Smooth muscle cell of the brain vasculature (primary cell): ENCODE measurements at places on chromosomes 3 and 15.

GRCh38 chr3:90015688-90016356, 908.4 kb downstream of the EPHA3 start:
- peak; percentile 98 for DNase-seq

DNA sequence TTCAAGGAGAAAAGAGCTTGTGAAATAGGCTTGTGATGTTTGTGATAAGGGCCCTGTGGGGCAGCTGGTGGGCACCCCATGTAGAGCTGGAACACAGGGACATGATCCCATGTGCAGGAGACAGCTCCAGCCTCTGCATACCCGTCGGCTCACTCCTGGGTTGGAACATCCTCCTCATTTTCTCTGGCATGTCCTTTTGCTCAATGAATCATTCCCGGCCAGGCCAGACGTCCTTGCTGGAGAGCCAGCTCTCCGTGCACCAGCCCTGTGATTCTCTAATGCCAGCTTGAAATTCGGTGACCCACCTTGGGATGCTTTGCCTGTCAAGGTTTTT, 77.3 kb downstream of the SMAD3 start:
- DNase-seq: no peak

DNA sequence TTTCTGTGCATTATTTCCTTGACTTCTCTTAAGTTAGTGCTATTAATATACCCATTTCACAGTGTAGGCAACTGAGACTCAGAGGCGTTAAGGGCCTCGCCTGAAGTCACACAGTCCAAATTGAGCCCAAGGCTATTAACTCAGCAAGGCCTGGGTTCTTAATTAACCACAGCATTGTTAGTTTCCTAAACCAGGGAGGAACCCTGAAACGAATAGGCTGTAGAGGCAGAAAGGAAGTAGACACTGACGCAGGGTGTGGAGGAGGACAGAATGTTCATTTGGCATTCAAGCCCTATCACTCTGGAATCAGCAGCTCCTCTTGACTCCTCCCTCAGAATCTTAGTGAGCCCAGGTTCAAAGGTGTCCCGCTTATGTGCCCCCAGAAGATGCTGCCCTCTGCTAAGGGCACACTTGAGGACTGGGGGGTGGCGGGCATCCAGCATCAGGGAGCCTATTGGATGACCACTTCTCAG, 13.9 kb downstream of the ARHGEF3 start:
- no peak for DNase-seq

DNA sequence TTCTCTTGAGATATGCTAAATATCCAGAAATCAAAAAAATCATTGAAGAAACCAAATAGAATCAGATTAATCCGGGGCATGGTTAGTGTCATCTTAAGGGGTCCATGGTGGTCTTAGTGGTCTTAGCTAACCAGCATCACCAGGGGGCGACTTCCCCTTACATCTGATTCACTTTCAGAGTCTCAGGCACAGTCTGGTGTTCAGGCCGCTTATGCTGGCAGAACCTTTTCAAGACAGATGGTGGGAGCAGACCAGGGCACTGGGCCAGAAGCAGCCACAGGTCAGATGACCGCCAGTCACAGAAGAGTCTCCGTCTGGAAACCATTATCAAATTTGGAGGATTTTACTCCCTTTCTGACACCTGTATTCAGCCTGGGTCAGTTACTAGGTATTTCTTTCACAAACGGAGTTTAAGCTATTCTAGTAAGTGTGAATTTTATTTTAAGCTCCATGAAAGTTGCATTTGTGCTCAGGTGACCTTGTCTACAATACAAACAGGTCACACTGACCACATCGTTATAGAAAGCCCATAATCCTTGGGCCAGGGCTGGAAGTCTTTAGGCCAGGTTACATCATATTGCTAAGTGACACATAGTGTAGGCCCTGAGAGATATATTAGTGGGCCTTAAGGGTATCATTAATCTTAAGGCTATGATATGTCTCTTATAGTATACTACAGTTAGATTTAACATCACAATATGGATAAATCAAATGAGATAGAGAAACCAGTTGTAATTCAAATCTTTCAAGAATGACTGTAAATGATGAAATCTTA, 365.5 kb downstream of the GBE1 start:
- DNase-seq: no peak

DNA sequence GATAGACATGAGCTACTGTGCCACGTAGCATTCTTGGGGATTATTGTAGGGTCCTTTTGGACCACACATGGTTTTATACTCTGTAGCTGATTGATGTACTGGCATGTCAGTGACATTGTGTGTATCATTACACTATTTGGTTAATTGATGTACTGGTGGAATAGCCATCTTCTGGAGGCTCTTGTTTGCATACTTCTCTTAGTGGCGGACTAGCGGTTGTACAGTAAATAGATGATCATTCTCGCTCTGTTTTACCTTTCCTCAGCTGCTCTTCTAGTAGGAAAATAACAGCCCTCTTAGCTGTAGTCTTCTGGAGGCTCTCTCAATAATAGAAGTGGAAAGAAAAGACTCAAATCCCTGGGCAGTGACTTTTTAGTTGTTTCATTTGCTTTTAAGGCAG, 24.8 kb downstream of the IGF1R start:
- DNase-seq: no peak

DNA sequence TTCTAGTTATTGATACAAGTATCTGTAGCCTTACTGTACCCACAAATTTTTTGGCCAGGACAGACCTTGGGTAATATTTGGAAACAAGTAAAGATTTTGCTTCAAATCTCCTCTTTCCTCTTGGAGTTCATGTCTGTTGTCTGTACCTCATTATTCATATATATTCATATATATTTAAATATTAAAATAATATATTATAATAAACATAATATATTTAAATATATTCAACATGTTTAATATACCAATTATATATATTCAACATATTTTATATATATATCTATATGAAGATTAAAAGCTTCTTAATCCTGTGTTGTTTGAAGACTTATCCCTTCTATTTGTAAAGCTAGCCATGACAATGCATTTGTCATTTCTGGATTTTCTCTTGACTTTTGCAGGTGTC, 38.1 kb downstream of the ZIC1 start:
- DNase-seq: no peak

- no peak for DNase-seq
Observed at GRCh38 chr3:111861391-111861790, 2.3 kb downstream of the PHLDB2 start.

- DNase-seq: no peak
Observed at GRCh38 chr15:43489191-43489590, 3.8 kb downstream of the TP53BP1 start.

DNA sequence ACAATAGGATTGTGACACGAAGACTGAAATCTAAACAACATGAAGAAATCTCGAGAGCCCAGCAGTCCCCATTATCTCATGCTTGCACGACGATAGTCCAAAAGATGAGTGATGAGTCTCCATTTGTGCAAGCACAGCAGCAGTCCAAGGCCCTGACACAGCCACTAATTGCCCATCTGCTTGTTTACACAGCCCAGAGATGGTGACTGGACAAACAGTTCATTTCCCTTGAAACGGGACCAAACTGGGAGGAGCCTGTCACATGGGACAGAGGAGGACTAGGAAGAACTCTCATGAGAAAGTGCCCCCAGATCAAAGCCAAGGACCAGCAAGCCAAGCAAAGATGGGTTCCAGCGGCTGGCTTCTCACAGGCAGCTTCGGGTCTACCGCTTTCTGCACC, 121.0 kb downstream of the GREM1 start:
- no peak for DNase-seq

DNA sequence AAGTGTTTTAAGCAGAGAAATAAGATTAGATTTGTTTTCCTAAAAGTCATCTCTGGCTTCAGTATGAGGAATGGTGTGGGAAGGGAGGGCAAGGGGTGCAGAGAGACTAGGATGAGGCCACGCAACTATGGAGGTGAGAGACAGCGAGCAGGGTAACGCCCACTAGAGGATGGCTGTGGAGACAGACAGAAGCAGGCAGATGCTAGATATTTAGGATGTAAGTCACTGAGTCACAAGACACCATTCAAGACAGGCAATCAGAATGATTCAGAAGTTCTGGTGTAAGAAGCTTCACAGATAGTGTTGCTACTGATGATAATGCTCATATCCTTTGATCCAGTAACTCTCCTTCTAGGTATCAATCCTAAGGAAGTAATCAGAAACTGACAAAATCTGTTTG, 19.1 kb downstream of the HSPBAP1 start:
- DNase-seq: no peak

GRCh38 chr15:93459396-93459795, 370.4 kb upstream of the RGMA start:
- DNase-seq: no peak

GRCh38 chr3:52221563-52222318, 3.7 kb downstream of the TLR9 start:
- DNase-seq: no peak

DNA sequence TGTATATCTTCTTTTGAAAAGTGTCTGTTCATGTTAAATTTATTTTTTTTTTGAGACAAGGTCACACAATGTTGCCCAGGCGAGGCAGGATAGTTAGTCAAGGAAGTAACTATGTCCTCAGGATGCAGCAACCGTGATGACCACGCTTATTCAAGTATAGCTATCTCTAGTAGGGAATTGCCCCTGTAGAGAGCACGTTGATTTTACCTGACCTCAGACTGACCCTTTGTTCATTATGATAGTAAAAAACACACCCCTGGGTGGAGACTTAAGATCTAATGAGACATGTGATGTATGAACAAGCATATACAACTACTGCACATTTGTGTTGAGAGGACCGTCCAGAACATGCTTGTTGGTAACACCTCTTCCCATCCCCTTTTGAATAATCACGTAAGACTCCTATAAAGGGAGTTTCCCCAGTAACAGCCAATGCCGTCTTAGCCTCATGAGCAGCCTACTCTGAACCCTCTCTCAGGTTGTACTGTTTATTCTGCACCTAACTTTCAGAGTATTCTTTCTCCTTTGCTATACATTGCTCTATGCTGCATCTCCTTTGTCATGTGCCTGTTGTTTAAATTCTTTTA, 32.9 kb downstream of the ZNF621 start:
- DNase-seq: no peak

GRCh38 chr15:47407692-47408091, 309.6 kb upstream of the SEMA6D start:
- DNase-seq: no peak

- DNase-seq: no peak
Observed at GRCh38 chr15:91904942-91905341, 51.4 kb downstream of the SLCO3A1 start.

DNA sequence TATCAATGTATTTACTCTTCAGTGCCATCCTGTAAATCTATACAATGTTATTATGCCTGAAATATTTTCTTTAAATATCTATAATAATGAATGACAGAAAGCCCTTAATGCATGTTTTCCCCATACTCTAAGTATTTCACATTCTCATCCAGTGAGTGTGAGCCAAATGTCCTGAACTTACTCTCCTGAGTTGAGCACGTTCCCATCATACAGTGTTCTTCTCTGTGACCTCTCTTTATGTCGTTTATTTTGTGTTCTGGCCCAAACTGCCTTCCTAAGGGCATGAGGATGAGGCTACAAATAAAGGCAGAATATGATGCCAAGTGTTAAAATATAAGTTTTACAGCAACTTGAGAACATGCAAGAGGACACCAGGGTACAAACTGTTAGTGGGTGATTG, 3.3 kb downstream of the OSBPL10 start:
- no peak for DNase-seq

DNA sequence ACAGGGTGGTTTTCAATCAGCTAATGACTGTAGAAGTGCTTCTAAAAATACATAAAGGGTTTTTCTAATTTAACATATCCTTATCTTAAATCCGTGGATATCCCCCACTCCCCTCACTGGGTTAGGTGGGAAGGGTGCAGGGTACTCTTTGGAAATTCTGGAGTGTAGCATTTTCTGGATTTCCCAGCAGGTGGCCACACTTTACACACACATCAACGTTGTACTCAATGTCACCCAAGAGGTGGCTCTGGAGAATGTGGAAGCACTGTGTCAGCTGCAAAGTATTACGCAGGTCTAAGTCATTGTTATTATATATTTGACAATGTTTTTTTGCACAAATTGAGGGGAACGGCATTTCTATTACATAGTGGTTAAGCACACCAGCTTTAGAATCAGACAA, 168.8 kb downstream of the CHDH start:
- no peak for DNase-seq
